Activated CD4-positive, alpha-beta T cell treated with anti-CD3 and anti-CD28 coated beads, Interleukin-2, Interleukin-4, amounts not matched to agents 100 ng/mL and 50 ng/mL, durations not matched to agents 16 hours and 8 hours (primary cell): ENCODE measurements at places on chromosomes 11 and 22.

GRCh38 chr11:19907839-19908238, 195.2 kb downstream of the NAV2 start:
- DNase-seq: no peak

DNA sequence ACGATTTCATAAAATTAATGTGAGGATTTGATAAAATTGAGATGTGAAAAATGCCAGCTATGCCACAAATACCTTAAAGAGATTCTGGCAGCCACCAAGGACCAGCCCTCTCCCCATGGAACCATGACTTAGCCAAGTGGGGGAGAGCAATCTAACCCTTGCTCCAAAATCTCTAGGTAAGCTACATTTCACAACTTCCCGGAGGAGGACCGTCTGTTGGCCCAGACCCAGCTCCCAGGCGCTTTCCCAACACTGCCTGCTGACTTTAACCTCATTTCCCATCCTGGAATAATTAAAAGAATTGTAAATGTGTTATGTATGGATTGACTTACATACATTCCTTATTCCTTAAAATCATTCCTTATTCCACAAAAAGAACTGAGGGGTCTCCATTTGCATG, 47.5 kb upstream of the TENM4 start:
- no peak for DNase-seq

DNA sequence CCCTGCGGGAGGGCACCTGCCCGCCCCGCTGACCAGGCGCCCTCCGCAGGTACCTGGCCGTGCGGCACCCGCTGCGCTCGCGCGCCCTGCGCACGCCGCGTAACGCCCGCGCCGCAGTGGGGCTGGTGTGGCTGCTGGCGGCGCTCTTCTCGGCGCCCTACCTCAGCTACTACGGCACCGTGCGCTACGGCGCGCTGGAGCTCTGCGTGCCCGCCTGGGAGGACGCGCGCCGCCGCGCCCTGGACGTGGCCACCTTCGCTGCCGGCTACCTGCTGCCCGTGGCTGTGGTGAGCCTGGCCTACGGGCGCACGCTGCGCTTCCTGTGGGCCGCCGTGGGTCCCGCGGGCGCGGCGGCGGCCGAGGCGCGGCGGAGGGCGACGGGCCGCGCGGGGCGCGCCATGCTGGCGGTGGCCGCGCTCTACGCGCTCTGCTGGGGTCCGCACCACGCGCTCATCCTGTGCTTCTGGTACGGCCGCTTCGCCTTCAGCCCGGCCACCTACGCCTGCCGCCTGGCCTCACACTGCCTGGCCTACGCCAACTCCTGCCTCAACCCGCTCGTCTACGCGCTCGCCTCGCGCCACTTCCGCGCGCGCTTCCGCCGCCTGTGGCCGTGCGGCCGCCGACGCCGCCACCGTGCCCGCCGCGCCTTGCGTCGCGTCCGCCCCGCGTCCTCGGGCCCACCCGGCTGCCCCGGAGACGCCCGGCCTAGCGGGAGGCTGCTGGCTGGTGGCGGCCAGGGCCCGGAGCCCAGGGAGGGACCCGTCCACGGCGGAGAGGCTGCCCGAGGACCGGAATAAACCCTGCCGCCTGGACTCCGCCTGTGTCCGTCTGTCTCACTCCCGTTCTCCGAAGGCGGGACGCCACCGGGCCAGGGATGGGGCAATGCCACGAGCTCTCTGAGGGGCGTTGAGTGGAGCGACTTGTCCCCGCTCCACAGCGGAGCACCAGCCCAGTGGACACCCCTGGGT, 1.8 kb downstream of the GALR3 start:
- DNase-seq: peak; percentile 30

GRCh38 chr11:69546735-69547370, 65.4 kb downstream of the LINC01488 start:
- peak; percentile 79 for DNase-seq

GRCh38 chr22:27151407-27151806, 494.0 kb downstream of the MIAT start:
- DNase-seq: no peak

GRCh38 chr11:47306484-47306844, 36.5 kb downstream of the MADD start:
- no peak for DNase-seq

- no peak for DNase-seq
Observed at GRCh38 chr11:111598148-111598547, 4.1 kb upstream of the SIK2 start.

- DNase-seq: peak; percentile 56
Observed at GRCh38 chr11:19311308-19312030, 70.7 kb upstream of the E2F8 start.

DNA sequence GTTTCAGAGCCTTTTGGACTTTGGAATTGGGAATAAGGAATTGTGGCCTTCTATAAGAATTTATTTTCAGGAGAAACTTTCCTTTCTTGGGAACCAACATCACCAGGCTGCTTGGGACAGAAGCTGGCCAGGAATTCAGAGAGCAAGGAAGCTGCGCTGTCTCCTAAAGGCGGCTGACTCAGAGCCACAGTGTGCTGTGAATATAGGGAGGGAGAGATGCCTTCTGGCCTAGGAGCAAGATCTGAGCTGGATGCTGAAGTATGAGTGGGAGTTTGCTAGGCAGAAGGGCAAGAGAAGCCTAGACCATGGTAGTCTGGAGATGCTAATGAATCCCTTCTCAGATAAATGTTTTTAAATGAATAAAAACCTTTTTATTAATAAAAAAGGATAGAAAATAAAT, 213.7 kb upstream of the TBCEL start:
- no peak for DNase-seq

DNA sequence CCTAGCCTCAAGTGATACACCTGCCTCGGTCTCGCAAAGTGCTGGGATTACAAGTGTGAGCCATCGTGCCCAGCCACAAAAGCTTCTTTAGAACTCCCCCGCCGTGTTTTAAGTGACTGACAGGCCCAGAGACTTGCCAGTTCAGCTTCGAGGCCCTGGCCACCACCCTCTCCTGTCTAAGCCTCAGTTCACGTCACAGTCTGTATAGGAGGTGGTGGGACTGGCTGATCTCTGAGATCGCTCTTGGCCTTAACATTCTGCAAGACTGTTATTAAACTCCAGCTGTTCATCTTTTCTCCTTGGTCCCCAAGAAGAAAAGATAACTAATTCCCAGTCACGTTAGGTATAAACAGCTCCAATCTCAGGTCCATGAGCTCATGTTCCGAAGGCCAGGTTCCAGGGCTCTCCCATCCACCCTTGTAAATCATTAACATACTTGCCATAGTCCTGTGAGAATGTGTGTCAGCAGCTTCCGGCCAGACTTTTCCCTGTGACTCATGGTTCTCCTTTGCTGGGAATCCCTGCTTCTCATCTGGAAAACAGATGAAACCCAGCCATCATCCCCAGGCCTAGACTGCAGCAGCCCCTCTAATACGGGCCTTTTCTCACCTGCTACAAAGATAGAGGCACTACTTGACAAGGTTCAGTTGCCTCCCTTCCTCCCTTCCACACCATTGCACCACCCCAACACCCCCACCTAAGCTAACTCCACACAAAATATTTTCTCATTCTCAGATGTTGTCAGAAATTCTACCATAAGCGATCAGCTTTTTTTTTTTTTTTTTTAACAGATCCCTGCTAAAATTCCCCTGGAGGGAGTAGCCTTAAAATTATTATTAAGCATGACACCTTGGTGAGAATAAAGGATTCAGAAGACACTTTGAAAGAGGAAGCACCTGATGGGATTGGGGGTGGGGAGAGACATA, 5.6 kb upstream of the KIAA0930 start:
- no peak for DNase-seq
